ENCODE measurements at places on chromosomes 13 and 19. TPM values are rescaled to one million over a fixed set of nuclear protein-coding genes. Genes with fewer than 3 reads are reported as not detected.

DNA sequence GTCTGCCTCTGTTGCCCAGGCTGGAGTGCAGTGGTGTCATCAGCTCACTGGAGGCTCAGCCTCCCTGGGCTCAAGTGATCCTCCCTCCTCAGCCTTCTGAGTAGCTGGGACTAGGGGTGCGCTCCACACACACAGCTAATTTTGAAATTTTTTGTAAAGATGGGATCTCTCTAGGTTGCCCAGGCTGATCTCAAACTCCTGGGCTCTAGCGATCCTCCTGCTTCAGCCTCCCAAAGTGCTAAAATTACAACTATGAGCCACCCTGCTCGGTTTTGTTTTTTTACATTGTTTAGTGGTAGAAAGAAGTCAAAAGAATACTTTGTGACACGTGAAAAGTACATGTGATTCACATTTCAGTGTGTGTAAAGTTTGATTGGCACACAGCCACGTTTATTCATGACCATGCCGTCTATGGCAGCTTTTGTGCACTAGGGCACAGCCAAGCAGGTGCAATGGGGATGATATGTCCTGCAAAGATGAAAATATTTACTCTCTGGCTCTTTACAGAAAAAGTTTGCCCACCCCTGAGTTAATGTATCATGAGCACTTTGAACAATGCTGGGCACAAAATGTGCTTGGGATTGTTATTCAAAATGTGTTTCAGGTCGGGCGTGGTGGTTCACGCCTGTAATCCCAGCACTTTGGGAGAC lies 16.2 kb upstream of the NFIC start:
- DNase-seq, result peak; percentile 69

GRCh38 chr13:93715866-93716265 lies 489.3 kb downstream of the GPC6 start:
- peak; percentile 37 for DNase-seq

- DNase-seq, result no peak
These were observed 50.9 kb upstream of the ATP11A start for GRCh38 chr13:112638919-112639318.

DNA sequence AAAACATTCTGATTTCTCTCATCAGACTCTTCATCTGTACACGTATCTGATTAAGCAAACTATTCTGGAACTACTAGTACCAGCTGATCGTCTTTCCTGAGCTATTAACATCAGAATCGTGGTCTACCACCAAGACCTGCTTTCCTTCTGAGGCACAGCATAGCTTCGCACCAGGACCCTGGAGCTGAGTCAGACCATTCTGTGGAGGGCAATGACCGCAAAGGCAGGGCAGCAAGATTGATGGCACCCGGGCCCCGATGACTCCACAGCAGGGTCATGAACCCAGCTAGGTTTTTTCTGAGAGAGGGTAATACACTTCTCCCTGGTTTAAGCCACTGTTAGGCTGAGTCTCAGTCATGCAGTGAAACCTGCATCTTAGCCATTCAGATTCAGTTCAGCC lies 158.7 kb upstream of the GPR12 start:
- peak; percentile 66 for DNase-seq

DNA sequence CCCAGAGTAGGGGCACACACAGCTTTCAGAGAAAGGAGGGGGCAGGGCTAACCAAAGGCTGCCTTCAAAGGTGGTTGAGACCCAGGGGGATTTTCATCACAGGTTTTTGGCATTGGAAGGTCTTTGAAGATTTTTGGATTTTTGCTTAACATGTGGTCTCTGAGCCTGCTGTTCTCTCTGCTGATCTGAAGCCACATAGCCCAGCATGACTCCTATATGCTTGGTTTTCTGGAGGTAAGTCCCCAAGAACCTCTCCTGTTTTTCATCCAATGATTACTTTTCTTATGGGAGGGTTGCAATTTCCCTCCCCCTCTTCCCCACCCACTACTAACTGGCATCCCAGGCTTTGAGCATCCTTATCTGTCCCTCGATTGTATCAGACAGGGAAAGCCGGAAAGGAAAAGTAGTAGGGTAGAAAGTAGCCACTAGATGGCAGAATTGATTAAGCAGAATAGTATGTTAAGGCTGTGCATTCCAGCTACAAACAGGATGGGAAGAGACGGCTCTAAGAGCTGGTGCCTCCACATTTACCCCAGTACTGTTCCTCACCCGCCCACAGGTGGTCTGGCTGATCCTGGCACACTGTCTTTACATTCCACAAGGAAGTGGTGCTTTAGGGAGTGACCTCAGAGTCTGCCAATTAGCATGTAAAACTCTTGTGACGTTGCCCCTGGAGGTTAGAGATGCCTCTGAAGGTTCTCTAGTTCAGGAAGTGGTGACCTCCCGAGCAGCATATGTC lies 218.9 kb upstream of the EDNRB start:
- peak; percentile 59 for DNase-seq

DNA sequence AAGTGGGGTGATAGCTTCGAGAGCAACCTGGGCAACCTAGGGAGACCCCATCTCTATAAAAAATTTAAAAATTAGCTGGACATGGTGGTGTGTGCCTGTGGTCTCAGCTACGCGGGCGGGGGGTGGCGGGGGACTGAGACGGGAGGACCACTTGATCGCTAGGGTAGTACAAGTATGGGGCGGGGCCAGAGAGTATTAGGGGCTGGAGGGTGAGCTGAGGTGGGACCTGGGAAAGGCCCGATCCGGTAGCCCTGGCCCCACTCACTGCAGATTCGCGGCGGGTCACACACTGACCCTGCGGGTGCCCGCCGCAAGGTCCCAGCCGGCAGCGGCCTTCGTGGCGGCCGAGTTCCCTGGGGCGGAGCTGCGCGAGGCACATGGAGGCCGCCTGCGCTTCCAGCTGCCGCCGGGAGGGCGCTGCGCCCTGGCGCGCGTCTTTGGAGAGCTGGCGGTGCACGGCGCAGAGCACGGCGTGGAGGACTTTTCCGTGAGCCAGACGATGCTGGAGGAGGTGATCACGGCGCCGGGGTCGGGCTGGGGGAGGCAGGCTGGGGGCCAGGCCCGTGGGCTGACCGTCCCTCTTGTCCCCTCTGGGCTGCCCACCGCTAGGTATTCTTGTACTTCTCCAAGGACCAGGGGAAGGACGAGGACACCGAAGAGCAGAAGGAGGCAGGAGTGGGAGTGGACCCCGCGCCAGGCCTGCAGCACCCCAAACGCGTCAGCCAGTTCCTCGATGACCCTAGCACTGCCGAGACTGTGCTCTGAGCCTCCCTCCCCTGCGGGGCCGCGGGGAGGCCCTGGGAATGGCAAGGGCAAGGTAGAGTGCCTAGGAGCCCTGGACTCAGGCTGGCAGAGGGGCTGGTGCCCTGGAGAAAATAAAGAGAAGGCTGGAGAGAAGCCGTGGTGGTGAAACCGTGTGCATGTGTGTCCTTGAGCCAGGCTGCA lies 2.0 kb upstream of the ARHGAP45 start:
- DNase-seq, result peak; percentile 67

GRCh38 chr19:12494260-12494860 lies 9.7 kb upstream of the ZNF709 start:
- DNase-seq, result no peak

- no peak for DNase-seq
These were observed 686.7 kb downstream of the DIAPH3 start for GRCh38 chr13:59477011-59477410.

- DNase-seq, result no peak
These were observed 2.6 kb upstream of the TUBA3C start for GRCh38 chr13:19184176-19184575.

DNA sequence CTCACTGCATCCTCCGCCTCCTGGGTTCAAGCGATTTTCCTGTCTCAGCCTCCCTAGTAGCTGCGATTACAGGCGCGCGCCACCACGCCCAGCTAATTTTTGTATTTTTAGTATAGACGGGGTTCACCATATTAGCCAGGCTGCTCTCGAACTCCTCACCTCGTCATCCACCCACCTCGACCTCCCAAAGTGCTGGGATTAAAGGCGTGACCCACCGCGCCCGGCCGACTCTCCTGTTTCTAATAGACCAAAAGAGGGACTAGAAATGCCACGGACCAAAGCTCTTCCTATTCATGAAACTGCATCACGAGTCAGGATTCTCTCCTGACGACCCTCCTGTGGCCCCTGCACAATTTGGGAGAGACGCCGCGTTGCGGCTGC lies 563 bp downstream of the ZNF43 start:
- DNase-seq, result no peak

- peak; percentile 46 for DNase-seq
These were observed 460.6 kb downstream of the FGF14 start for GRCh38 chr13:101941095-101941783.

GRCh38 chr19:17314007-17314593 lies 4.7 kb downstream of the DDA1 start:
- no peak for DNase-seq

DNA sequence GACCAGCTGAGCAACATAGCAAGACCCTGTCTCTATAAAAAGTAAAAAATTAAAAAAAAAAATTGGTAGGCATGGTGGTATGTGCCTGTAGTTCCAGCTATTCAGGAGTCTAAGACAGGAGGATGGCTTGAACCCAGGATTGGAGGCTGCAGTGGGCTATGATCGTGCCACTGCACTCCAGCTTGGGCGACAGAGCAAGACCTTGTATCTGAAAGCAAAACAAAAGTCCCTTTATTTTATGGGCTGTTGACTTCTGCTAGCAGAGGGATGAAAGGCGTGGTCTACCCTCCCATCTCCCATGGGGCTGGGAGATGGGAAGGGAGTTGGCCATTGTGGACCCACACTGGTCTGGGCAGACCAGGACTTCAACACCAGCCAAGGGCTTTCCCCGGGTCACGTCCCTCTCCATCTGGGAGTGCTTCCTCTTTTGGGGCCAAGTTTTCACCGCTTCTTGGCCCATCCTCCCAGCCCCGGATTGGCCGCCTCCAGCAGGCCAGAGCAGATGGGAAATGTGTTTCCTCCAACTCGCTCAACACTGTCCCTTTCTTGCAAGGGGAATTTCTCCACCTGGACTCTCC lies 2.2 kb upstream of the TNFSF9 start:
- no peak for DNase-seq

DNA sequence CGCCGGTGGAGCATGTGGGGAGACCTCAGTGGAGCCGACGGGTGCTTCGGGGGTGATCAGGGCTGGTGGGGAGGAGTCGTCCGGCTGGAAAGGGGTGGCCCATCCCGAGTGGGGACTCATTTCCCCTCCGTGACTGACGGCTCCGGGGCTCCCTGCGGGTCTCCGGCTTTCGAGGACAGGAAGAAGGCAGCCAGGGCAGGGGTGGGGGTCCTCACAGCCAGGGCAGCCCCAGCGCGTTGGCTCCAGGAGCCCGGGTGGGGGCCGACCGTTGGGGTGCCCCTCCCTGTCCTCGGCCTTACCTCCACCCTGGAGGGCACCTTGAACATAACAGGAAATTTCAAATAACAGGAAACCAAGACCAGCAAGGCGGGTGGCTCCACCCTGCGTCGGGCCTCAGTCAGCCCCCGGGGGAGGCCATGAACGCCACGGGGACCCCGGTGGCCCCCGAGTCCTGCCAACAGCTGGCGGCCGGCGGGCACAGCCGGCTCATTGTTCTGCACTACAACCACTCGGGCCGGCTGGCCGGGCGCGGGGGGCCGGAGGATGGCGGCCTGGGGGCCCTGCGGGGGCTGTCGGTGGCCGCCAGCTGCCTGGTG lies at the start of gene S1PR4:
S1PR4 (plus strand) TSS at position 393 of the 596 bp plus-strand sequence; CDS start at position 417, 24 bp downstream.
- no peak for DNase-seq

GRCh38 chr13:25847635-25848626 lies 203.9 kb downstream of the SHISA2 start:
- peak; percentile 1 for DNase-seq

DNA sequence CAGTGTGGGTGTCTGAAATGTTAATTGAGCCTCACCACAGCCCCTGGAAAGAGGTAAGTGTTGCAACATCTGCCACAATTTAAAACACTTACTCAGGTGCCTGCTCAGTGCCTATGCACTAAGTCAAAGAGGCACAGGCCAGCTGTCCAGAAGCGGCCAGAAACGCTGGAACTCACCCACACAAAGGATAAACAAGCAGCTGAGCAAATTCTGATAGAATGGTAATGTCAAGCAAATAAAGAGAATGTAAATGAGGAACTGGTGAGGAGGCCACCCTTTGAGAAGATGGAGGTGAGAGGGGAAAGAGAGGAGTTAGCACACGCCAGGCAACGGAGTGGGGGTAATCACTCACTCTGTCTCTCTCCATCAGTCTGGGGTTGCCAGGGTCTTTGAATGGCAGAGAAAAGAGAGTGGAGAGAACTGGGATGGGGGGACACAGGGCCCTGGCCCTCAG lies 67.7 kb upstream of the SERP2 start:
- DNase-seq, result peak; percentile 50

- peak; percentile 44 for DNase-seq
These were observed 328.1 kb downstream of the SLITRK5 start for GRCh38 chr13:87999240-87999700.

GRCh38 chr13:76489274-76489673 lies 396.9 kb downstream of the KCTD12 start:
- no peak for DNase-seq

DNA sequence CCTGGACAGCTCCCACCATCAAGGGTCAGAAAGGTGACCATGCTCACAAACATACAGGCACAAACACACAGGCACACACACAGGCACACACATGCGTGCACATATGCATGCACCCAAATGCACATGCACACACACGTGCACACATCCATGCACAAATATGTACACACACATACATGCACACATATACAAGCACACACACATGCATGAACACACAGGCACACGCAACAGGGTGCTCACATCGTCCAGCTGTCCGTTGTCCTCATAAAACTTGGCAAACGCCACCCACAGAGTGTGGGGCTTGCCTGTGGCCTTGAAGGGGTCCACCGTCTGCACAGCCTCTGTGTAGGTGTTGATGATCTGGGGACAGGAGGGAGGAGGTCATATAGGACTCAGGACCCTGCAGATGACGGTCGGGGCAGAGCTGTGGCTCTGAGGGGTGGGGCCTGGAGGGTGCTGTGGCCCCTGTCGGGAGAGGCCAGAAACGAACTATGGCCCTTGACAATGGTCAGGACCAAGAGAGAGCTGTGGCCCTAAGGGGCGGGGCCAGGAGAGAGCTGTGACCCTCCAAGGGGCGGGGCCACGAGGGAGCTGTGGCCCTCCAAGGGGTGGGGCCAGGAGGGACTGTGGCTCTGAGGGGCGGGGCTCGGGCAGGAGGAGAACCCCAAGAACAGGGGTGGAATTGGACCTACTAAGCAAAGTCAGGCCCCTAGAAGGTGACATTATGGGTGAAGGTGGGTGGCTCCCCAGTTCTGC lies 6.2 kb downstream of the XAB2 start:
- DNase-seq, result no peak

GRCh38 chr19:15631817-15632216 lies 8.9 kb upstream of the CYP4F3 start:
- no peak for DNase-seq

DNA sequence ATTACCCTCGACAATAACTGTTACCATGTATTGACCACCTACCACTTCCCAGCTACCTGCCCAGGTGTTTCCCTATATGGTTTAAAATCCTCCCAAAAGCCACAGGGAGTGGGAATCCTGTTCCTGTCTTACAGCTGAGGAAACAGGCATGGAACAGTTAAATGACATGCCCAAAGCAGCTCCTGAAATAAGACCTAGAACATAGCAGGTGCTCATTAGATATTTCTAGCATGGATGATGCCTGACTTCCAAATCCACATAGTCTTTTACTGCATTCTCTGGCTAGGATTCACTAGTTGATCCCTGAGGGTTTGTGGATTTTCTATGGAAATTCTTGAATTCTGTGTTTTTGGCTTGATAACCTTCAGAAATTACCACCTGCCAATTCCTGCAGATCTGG lies 13.0 kb downstream of the KCNN4 start:
- no peak for DNase-seq

ZNF763 gene
- 2.5 TPM for total RNA-seq

LHB gene
- total RNA-seq, result not detected

GRIK5 gene
- total RNA-seq, result 3.5 TPM

SRRM5 gene
- total RNA-seq, result under 0.01 TPM

ARHGEF18 gene
- 45.1 TPM for total RNA-seq

GDF15 gene
- 210 TPM for total RNA-seq

CBLC gene
- under 0.01 TPM for total RNA-seq

SERTM1 gene
- not detected for total RNA-seq

ZNF813 gene
- 3.9 TPM for total RNA-seq

LILRB2 gene
- total RNA-seq, result not detected

Measured in fibroblast of lung (primary cell).